ENCODE measurements at places on chromosomes 7 and 10.

GRCh38 chr10:59033622-59034021, 142.8 kb upstream of the PHYHIPL start:
- DNase-seq = no peak

DNA sequence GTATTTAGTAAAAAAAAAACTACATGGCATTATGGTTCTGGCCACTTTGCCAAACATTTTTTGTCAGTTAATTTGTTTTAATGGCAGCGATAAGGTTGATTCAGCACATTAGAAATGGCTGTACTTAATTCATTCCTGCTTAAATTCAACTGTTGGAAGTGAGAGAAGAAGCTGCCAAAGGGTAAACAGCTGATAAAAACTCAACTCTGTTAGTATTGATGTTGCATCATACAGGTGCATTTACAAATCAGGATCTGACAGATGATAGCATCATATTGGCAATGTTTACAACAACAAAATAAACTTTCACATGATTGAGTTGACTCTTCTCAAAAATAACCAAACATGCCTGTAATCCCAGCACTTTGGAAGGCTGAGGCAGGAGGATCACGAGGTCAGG, 444.3 kb downstream of the IPMK start:
- DNase-seq = no peak

- DNase-seq = no peak
Measured at GRCh38 chr7:37481722-37482288, 33.1 kb upstream of the ELMO1 start.

DNA sequence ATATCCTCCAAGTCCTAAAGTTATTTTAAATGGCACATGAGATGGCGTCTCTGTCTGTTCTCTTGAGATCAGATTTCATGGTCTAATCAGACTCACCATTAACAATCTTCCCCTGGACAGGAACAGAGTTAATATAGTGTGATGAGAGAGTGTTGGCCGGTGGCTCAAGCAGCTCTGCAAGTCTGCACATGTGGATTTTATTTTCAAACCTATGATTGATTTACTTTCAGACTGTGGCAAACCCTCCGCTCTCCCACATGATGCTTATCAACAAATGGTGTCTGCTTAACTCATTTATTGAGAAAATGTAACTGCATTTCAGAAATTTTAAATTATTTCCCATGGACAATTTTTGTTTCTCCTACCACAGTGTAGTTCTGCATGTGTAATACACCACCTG, 46.5 kb upstream of the HGF start:
- DNase-seq = no peak

DNA sequence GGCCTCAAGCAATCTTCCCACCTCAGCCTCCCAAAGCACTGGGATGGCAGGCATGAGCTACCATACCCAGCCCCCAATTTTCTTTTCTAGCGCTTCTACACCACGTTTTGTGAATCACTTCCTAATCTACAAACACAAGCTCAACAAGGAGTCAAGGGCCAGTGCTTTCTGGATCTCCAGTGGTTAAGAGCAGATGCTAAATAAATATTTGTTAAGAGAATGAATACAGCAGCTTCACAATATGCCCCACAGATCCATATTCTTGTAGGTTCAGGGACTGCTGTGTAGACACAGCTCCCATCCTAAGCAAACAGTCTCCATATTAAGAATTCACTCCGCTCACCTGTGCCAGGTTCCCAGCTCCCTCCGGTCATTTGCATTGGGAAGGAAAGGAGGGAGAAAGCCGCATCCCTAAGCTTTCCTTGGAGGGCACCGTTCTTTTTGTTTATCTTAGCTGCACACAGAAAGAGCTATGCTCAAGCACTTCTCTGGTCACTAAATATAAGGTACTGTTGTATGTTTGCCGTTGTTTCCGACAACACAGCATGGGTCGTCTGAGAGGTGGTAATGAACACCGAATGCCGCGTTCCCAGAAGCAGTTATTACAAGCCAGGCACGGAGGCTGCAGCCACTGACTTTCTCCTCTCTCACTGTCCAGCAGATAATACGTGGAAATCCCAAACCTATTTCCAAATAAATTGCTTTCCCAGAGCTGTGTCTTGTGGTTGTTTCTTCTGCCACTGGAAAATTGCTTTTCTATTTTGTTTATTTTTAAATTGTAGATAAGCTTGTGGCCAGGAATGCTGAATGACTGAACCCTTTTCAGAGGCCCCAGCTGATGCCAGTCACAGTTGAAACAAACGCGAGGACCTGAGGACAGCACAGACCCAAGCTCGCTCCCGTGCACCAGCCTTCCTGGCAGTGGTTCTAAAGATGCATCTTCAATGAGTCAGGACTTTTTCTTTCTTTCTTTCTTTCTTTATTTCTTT, 217.1 kb downstream of the PRPF18 start:
- no peak for DNase-seq

DNA sequence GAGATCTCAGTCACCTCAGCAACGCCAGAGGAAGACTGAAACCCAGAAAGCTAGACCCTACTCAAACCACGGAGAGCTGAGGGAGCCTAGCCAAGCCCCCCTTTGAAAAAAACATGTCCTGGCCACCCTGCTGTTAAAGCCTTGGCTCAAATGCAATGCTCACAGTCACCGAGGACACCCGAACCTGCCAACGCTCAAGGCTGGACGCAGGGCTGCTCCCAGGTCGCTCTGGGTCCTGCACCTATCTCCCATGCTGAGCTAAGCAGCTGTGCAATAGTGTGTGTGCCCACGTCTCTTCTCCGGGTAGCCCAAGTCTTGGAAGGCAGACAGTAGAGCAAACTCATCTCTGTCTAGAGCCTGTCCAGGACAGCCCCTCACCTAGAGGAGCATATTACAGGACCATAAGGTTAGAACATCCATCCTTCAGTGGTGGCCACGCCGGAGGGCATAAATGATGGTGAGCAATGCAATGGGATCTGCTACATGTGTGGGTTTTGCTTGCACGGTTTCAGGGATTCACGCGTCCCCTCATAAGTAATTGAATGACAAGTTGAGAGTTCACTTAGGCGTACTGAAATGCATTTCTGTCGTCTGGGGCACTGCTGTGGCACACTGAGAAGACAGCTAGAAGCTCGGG, 94.2 kb upstream of the DDC start:
- no peak for DNase-seq

DNA sequence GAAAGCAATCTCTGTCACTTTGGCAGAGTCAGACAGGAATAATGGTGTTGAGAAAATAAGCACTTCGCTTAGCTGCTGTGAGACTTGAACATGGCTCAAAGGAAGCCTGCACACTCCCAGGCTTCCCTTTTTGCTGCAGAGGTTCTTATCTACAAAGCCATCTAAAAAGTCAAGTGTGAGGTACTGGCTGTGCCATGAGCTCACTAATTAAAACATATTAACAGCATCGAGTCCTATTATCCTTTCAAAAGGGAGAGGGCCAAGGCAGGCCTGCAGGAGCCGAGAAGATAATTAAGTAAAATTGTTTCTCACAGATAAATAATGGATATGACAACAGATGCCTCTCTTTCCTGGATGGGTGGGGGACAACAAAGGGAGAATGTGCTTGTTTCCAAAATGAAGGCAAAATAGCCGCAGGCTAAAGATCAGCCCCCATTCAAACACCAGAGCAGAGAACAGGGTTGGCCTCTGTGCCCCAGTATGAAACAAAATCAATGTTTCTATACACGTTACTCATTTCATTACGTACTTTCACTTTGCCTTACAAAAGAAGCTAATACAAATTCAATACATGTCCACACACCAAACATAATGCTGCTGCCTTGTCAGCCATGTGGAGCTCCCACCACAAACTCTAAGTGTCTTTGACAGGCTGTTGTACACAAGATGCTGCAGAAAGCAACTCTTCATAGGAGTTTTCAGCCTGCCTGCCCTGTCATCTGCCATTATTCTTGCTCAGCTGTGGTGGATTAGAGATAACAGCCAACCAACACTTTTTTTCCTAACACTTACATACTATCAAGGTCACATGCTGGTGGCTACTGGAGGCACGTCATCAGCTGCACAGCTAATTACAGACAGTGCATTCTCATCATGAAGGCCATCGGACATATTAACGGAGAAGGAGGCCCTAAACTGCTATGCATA, 55.3 kb downstream of the ELAPOR2 start:
- DNase-seq = no peak

DNA sequence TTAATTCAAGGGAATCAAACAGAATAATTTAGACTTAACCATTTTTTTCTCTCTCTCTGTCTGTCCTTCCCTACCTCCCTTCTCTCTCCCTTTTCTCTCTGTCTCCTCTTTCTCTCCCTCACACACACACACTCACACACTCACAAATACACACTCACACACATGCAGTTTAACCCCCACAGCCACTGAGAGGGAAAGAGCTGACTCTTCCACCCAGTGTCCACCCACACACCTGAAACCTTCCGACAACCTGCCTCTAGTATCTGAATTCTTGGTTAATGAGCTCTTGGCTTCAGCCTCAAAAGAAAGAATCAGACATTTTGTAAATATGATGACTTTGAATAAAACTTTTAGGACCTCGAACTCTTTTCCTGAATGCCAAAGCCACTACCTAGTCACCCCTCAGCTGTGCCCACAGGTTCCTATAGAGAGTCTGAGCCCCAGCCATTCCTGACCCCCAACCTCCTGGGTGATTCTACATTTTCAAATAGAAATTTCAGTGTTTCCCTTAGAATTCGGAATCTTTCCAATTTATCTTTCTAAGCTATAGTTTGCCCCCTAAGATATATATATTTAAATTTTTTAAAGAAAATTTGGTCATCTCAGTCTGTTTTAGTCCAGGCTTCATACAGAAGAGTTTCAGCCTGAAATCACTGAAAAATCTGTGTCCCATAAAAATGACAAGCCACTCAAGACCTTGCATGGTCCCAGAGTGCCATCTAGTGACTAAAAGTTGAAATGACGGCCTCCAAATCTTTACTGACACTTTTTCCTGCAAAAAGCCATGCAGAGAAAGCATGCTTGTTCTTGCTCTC, 202.8 kb downstream of the IPMK start:
- peak; percentile 1 for DNase-seq

- no peak for DNase-seq
Measured at GRCh38 chr10:8817299-8817698, 762.8 kb downstream of the GATA3 start.
